Memory B cell (primary cell): ENCODE measurements at places on chromosomes 11 and 22.

DNA sequence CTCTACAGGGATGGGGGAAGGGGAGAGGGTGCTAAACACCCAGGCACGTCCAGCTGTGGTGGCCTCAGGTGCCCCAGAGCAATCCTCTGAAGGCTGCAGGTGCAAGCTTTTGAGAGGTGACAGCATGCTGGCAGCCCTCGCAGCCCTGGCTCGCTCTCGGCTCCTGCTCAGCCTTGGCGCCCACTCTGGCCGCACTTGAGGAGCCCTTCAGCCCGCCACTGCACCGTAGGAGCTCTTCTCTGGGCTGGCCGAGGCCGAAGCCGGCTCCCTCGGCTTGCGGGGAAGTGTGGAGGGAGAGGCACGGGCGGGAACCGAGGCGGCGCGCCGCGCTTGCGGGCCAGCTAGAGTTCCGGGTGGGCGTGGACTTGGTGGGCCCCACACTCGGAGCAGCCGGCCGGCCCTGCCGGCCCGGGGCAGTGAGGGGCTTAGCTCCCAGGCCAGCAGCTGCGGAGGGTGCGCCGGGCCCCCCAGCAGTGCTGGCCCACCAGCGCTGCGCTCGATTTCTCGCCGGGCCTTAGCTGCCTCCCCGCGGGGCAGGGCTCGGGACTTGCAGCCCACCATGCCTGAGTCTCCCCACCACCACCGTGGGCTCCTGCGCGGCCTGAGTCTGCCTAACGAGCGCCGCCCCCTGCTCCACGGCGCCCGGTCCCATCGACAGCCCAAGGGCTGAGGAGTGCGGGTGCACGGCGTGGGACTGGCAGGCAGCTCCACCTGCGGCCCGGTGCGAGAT lies 112.1 kb downstream of the TRIM29 start:
- no peak for DNase-seq

DNA sequence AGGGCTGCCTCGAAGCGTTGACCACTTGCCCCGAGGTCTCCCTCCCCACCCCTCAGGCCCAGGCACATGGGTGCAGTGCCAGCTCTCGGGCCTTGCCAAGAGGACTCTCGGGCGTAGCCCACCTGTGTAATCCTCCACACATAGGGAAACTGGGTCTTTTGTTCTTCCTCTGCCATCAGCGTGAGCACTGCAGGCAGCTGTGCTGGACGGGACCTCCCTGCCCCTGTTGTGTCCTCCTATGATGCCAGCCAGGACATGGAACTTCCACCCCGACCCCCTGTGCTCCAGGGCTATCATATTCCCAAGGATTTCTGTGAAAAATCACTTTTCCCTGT lies 66.4 kb downstream of the PARVB start:
- no peak for DNase-seq

DNA sequence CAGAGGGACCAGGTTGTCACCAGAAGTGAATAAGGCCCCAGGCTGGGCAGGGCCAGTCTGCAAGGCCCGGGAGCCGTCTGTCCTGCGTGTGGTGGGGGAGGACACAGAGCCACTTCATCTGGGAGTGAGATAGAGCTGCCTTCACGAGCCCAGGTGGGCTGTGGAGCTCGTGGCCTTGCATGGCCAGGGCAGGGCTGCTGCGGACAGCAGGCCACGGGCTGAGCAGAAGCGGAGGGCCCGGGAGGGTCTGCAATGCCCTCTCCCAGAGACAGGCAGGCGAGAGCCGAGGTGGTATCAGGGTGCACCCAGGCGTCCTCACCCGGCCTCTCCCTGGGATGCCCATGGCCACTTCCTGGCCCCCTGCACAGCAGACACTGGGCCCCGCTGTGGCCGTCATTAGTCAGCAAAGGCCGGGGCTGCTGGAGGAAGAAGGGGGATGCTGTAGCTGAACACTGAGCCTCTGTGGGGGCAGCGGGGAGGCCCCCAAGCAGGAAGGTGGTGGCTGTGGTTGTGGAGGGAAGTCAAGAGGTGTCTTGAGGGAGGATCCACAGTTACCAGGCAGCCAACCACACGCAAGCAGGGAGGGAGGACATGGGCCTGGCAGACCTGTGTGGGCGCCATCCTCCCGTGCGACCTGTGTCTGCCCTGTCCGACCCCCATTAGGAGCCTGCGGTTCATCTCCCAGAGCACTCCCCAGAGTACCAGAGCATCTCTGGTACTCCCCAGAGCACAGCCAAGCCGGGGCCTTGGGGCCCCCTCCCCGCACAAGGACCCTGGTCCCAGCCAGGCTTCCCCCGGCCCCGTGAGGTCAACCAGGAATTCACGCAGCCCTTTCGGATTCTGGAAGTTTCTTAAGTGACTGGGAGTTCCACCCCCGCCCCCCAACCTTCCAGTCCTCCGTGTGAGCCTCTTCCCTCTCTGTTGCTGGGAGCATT lies 1109.5 kb downstream of the BRD1 start:
- no peak for DNase-seq

GRCh38 chr11:68127714-68128681 lies 6.8 kb upstream of the CHKA start:
- DNase-seq: no peak

- DNase-seq: no peak
Observed at GRCh38 chr11:58745705-58746364, 14.1 kb upstream of the GLYAT start.

DNA sequence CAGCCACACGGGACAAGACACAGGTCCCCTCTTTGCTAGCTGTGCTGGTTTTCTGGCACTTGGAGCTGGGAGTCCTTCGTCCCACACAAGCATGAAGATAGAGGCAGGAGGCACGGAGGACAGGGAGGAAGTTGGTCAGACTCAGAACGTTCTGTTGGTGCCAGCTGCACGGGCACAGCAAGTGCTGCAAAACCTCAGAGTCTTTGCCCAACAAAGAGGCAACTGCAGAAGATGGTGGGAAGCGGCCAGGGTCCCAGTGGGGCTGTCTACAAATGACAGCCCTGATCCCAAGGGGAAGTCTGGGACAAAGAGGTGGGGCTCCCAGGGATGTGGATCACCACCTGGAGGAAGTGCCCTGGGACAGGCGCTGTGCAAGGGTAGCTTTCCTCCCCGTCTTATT lies 9.4 kb upstream of the OSM start:
- no peak for DNase-seq

DNA sequence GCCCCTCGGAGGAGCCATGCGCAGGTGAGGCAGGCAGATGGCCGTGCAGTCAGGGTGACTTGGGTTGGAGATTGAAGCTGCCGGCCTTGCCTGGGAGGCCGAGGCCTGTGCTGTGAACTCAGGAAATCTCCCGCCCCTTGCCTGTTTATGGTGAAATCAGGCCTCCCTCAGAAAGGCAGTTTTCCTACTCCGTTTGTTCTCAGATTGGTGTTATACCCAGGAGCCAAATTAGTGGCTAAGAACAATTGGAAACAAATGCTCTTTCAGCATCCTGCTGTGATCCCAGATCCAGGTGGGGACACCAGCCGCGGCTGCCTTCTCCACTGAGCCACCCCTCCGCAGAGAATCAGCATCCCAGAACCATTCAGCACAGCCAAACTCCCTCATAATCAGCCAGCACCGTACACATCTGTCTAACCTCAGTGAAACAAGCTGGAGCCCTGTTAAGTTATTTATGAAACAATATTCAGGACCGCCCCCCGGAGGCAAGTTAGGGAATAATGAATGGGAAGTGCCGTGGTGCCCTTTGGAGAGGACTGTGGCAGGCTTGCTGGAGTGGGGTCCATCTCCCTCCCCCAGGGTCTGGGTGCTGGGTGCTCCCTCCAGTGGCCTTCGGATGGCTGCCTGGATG lies 60.0 kb downstream of the PKNOX2 start:
- no peak for DNase-seq

DNA sequence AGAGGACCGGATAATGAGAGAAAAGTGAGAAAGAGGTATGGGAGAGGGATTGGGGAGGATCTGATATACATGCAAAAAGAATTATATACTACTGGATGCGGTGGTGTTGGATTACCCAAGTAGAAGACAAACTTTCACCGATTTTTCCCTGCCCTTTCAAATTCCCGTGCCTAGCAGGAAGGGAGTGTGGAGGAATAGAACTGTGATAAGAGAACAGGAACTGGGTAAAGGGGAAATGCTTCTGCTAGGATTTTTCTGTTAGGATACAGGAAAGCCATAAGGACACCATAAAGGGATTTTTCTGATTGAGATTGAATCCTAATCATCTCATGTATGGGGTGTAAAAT lies 480 bp upstream of the MTMR2 start:
- no peak for DNase-seq

GRCh38 chr22:36982136-36982535 lies 37.1 kb downstream of the TST start:
- DNase-seq: no peak

DNA sequence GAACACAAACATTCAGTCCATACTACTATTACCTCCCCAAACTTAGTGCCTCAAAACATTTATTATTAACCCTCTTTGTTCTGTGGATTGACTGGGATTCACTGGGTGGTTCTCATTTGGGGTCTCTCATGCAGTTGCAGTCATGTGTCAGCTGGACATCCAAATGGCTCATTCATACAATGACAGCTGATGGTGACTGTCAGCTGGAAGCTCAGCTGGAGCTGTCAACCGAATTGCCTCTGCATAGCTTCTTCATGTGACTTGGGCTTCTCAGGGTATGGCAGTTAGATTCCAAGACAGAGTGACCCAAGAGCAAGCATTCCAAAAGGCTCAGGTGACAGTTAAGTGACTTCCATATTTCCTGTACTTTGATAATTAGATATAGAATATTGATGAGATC lies 85.2 kb downstream of the CCDC34 start:
- DNase-seq: no peak

- DNase-seq: peak; percentile 87
Observed at GRCh38 chr22:19629720-19630419, 84.4 kb upstream of the SEPTIN5 start.

DNA sequence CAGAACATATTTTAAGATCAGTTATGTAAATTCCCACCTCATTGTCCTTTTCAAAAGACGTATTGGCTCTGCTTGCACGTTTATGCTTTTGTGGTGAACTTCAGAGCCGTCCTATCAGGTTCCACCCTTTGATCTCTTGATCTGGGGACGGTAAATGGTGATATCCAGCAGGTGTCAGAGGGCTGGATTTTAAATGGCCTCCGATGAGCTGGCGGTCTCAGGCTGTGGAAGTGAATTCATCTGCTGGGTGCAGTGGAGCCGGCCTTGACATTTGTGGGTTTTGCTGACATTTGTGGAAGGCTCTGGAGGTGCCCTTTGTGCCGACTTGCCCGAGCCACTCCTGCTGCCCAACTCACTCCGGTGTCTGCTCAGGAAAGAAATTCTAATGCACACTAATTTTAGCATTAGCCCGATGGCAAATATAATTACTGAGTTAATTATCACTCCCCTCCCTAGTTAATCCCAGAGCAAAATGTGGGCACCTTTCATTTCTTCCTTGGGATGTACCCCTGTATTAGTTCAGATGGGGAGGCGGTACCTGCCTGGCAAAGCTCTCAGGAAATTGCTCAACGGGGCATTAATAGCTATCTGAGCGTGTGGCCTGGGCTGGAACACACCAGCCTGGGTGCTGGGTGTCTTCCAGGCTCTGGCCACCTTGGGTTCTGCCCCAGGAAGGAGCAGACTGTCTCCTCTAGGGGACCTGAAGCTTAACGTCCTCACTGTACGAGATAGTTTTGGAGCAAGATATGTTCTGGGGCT lies 9.1 kb downstream of the LRP5 start:
- DNase-seq: no peak

- peak; percentile 40 for DNase-seq
Observed at GRCh38 chr11:114258696-114259095, 37.5 kb upstream of the NNMT start.

GRCh38 chr11:96055706-96056387 lies 131.9 kb upstream of the MTMR2 start:
- DNase-seq: no peak

DNA sequence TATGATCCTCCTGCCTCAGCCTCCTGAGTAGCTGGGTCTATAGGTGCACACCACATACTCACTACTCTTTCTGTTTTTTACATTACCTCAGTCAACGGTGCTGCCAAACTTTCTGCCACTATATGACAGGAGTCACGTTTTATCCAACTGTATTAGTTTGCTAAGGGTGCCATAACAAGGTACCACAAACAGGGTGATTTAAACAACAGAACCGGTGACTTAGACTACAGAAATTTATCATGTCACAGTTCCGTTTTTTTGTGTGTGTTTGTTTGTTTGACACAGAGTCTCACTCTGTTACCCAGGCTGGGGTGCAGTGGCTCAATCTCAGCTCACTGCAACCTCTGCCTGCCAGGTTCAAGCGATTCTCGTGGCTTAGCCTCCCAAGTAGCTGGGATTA lies 6.3 kb upstream of the SWAP70 start:
- no peak for DNase-seq

DNA sequence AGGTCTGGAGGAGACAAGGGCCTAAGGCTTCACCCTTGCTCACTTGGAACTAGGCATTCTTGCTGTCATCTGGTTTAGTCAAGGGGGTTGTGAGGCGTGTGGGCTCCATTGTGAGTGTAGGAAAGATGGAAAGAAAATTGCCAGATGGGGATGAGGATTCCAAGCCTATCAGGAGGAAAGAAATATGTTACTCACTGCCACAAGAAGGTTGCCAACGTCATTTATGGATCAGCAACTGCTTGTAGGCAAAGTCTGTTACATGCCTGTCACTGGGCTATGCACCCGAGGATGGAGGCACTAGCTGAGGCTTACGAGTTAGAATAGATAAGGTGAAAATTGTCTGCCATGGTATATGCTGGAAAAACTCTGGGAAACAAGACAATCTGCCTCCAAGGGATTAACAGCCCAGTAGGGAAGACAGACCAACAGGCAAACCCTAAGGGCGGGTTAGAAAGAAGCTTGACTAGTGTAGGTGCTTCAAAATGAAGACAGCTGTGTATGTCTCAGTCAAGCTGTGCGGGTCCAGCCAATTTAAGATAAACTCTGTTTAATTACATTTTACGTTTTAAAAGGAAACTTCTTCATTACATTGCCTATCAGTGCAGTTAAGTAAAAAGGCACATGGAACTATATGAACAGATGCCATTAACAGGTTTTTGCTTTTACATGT lies 47.4 kb downstream of the SNX19 start:
- DNase-seq: no peak

DNA sequence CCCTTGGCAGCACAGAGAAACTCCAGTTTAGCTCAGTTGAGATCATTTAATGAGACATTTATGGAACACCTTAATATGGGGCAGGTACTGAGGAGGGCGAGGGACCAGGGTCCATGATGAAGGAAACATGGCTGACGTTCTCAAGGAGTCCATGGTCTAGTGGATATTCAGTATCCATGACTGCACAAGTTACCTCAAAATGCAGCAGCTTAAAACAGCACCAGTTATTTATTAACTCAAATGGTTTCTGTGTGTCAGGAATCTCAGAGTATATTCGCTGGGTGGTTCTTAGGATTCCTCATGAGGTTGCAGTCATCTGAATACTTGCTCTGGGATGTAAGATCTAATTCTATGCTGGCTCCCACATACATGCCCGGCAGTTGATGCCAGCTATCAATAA lies 346.8 kb downstream of the LARGE1 start:
- DNase-seq: no peak
